ENCODE measurements at places on chromosomes 2 and 18.

DNA sequence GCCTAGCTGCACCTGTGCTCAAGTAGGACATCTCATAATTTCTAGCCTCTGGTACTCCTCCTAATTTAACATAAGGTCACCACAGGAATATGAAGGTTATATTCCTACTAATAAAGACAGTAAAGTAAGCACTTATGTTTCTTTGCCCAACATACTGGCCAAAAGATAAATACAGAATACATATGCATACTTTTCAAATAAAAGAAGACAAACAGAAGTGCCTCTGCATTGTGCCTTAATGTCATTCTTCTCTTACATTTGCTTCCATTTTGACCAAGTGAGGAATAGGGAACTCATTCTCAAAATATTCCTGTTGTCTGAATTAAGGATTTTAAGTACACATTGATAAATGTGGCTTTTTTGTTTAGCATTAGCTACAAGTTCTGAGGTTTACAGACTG, 5.6 kb downstream of the BCL11A start:
- no peak for DNase-seq

GRCh38 chr2:215435280-215435869, 493 bp downstream of the FN1 start:
- DNase-seq = no peak

GRCh38 chr18:58315041-58315440, 271.0 kb downstream of the NEDD4L start:
- no peak for DNase-seq

DNA sequence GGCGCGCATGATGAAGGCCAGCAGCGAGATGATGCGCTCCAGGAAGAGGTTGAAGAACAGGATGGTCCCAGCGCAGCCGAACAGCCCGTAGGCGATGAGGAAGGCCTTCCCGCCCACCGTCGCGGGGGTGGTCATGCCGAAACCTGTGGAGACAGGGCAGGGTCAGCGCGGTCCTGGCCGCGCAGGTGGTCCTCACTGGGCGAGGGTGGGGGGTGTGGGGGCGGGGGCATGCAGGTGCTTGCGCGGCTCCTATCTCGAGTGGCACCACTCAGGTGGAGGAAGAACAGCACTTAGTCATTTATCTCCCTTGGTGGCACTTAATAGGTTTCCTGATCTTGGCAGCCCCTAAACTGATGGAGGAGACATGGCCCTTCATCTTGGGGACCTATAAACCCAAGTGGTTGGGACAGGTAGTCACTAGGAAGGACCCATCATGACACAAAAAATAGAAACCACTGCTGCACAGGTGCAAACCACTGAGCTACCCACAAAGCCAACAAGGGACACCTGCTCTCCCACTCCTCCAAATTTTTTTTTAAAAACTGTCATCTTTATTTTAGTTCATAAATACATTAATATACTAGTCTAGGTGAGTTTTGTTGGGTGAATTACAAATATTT, 118.8 kb downstream of the MSH2 start:
- DNase-seq = no peak

GRCh38 chr2:28046921-28047320, 156.4 kb downstream of the BABAM2 start:
- no peak for DNase-seq

DNA sequence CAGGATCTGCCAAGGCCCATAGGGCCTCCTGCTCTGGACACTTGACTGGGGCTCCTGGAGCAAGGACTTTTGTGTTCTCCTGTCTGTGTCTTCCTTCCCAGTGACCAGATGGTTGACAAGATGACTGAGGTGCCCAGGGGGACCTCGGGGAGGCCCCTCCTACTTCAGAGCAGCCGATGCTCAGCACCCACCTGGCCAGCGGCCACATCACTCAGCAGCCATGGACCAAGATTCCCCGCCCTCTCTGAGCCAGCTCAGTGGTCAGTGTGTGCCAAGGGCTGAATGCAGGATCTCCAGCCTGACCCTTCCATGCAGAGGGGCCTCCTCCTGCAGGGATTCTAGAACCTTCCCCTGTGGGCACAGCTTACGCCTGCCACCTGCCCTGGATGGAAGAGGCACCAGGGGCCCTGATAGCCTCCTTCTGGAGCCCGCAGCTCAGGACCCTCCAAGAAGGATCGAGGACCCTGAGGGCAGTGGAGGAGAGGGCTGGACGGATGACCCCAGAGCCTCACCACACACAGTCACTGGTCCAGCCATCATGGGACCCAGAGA, 87.4 kb upstream of the GPC1 start:
- DNase-seq = no peak

DNA sequence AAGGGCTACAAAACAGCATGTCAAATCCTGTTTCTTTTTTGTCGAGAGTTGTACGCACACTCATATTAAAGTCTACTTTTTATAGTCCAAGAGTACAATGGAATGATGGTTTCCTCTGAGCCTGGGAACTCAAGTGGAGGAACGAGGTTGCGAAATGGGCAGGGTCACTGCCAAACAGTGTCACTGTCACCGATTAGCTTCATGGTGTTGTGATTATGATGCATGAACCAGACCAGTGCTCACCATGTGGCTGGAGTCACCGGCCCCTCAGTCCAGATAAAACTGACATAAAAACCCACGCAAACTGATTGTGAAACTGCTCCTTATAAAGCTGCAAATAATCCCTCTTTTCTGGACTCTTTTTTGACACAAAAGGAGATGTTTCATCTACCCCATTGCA, 122.0 kb downstream of the COPS8 start:
- no peak for DNase-seq

DNA sequence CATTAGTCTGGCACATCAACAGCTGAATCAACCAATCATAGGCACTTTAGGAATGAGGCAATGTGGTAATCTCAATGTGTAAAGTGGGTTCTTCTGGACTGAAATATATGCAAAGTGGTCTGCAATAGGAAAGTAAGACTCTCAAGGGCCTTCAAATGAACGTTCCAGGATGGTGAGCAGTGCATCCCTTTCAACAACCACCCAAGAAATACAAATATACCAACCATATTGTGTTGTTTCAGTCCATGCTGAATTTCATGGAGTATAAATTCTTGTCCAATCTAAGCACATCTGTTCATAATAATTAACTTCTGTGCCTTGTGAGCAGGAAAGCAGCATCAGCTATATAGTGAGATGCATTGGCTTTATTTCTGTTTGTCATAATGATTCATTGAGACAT, 556.2 kb downstream of the THSD7B start:
- no peak for DNase-seq

Data from liver (tissue), 10 donors.